Aorta (tissue), 5 donors: ENCODE measurements at places on chromosomes 6 and 20. TPM values are rescaled to one million over a fixed set of nuclear protein-coding genes. Genes with fewer than 3 reads are reported as not detected.

DNA sequence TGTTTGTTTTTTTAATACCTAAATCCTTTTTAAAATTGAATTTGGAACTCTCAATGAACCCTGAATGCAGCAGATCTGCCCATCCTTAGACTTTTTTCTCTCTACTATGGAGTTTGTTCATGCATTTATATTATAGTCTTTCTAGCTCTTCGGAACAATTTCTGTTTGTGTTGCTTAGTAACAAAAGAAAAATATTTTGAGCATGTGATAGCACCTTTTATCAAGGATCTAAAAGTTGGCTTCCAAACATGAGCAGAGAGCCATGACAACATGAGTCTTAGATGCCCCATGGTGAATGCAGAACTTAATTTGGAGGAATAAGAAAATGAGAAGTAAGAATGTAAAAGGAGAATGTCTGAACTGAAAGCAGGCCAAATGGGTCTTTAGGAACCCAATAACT is 133.7 kb downstream of the EDN1 start:
- no peak for DNase-seq
- peaks cover 10% of the 10 kb centered on the region for H3K4me1 ChIP-seq
- no peaks in the 10 kb centered on the region for H3K27me3 ChIP-seq
- no peaks in the 10 kb centered on the region for H3K36me3 ChIP-seq
- no peak overlapping the region for H3K27ac ChIP-seq

DNA sequence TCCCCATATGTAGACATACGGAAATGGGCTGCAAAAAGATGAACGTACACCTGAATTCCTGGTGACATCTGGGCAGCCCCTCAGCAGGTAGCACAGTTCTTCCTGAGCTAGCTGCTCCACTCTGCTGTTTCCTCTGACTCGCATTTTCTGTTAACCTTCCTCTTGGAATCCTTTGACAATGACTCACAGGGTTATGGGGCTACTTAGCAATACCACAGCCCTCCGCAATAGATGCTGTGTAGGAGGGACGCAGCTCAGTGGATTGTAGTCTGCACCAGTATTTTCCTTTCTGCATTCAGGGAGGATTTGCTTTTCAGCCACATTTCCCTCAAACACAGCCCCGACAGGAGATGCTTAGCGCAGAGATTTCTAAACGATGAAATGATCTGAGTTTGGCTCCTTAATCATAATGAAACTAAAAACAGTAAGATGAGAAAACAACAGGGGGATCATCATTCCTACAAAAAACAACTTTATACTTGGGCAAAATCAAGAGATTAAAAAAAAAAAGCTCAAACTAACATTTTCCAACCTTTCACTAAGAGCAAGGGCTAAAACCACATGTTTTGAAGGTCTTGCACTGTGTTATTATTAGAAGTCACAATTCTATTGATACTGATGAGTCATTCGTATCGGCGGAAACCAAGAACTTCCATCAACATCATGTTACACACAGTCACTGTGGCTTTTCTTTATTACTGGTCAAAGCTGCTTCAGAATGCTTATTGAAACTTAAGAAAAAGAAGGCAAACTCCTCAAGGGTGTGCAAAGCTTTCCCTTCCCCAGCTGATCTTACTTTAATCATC is 12.2 kb downstream of the BACH2 start:
- peak overlapping the region; percentile 28 for H3K27ac ChIP-seq
- H3K4me1 ChIP-seq = peaks cover 3% of the 10 kb centered on the region
- H3K27me3 ChIP-seq = no peaks in the 10 kb centered on the region
- no peaks in the 10 kb centered on the region for H3K36me3 ChIP-seq
- DNase-seq = no peak

Gene ZNF512B
- total RNA-seq = 10.8 TPM

Gene MYLK2
- total RNA-seq = 0.30 TPM

Gene TSPYL1
- total RNA-seq = 78.0 TPM
